Brain microvascular endothelial cell (primary cell): ENCODE measurements at places on chromosomes 7 and 10.

- DNase-seq, result no peak
These were observed 276.6 kb upstream of the GALNT17 start for GRCh38 chr7:70855373-70855772.

- DNase-seq, result no peak
These were observed 203.0 kb downstream of the KCND2 start for GRCh38 chr7:120475994-120476393.

GRCh38 chr10:282294-283139, 147.3 kb downstream of the ZMYND11 start:
- no peak for DNase-seq

DNA sequence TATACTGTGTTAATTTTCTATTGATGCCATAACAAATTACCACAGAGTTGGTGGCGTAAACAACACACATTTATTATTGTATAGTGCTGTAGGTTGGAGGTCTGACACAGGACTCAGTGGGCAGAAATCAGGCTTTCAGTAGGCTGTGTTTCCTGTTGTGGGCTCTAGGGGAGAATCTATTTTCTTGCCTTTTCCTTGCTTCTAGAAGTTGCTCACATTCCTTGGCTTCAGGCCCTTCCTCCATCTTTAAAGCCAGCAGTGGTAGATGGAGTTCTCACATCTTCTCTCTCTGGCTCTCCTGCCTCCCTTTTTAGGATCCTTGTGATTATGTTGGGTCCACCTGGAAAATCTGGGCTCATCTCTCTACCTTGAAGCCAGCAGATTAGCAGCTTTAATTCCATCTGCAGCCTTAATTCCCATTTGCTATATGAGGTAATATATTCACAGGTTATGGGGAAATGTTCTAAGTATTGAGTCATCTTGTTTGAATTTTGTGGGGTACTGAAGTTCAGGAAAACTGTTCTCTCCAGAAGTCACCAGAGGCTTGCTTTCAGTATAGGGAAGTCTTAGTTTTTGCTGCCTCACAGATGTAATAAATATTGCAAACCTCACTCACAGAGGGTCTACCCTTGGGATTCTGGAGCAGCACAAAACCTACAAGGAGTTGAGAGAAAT, 38.9 kb downstream of the CCNY start:
- DNase-seq, result no peak

DNA sequence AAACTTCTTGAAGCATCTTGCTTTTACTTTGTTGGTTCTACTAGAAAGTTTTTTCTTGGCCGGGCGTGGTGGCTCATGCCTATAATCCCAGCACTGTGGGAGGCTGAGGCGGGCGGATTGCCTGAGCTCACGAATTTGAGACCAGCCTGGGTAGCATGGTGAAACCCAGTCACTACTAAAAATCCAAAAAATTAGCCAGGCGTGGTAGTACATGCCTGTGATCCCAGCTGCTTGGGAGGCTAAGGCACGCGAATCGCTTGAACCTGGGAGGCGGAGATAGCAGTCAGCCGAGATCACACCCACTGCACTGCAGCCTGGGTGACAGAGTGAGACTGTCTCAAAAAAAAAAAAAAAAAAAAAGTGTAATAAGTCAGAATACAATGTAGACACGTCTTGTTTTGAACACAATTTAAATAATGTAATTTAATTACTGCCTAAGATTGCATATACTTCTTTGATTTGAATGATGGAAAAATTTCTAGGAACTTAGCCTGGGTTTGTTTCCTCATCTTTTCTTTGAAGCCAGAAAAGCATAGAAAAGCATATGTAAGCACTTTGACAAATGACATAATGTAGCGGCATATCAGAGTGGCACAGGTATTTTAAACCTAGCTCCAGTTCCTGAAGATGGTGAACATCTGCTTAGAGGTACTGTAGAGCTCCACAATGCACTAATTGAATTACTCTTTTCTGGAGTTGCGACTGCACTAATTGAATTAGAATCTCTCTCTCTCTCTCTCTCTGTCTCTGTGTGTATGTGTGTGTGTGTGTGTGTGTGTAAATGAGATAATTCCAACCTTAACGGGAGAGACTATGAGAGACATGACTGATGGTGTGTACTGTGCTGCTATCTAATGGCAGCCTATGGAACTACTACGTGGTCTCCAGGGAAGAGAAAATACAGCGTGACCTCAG, 87.8 kb downstream of the BTRC start:
- DNase-seq, result peak; percentile 74

GRCh38 chr7:122724366-122724765, 21.6 kb upstream of the RNF148 start:
- no peak for DNase-seq

GRCh38 chr10:89183571-89183970, 23.5 kb downstream of the CH25H start:
- DNase-seq, result no peak

- no peak for DNase-seq
These were observed 51.8 kb downstream of the XPNPEP1 start for GRCh38 chr10:109871476-109871875.

DNA sequence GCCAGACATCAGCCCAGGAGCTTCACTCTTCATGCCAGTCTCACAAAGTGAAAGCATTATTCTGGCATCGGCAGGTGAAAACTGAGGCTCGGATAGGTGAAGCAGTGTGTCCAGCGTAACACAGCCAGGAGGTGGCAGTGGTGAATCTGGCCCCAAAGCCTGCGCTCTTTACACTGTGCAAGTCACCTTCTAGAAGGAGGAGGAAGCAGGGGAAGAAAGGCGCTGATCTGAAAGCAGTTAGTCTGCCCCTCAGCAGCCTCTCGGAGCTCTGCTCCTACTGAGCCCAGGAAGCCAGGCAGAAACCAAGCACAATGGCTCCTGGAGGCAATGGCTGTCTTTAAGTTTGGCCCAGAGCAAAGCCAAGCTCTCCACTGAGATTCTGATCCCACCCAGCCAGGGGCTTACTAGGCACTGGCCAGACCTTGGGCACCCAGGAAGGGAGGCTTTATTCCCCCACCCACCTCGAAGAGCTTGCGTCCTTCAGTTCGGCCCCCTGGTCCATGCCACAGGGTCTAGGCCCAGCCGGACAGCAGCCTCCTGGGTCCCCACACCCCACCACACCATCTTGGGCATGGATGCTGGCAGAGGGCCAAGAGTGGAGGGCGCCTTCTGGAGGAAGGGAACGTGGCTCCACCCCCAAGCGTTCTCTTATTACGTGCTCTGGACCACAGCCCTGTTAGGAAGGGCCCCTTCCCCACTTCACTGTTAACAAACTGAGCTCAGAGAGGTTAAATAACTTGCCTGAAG, 104.5 kb downstream of the GRID1 start:
- no peak for DNase-seq

- no peak for DNase-seq
These were observed 5.2 kb downstream of the HMX3 start for GRCh38 chr10:123140983-123141390.

DNA sequence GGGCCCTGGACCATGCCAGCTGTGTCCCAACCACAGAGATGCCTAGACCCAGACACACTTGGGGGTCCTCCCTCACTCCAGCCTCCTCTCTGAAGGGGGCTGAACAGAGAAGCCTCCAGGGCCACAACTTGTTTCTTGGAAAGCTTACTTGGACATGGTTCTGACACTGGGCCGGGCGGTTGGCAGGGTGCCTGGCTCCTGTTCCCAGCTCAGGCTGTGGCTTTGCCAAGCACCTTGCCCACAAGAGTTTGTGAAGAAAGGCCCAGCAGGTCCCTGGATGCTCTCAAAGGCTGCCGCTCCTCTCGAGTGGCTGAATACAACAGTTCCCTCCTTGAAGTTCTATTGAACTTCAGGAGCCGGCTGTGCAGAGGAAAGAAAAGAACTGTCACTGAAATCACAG, 181.6 kb downstream of the PTPN20 start:
- no peak for DNase-seq

DNA sequence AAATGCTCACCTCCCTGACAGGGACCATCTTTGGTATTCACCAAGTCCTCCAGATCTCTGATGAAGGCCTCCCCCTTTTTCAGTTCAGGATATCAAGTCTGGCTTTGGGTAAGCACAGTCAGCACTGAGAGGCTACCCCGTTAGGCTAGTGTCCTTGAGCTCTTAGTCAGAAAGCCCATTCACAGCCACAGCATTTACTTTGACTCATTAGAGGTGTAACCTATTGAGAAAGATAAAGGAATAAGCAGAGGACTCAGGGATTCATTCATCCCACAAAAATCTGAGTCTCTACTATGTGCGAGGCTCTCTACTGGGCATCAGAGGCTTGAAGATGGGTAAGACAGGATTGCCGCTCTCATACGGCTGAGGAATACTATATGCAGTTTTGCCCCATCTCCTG, 14.0 kb upstream of the RAMP3 start:
- DNase-seq, result peak; percentile 34

GRCh38 chr10:122126763-122127659, 138.0 kb downstream of the TACC2 start:
- peak; percentile 89 for DNase-seq

- DNase-seq, result no peak
These were observed 12.2 kb upstream of the LGI1 start for GRCh38 chr10:93745408-93746065.

- DNase-seq, result no peak
These were observed 122.7 kb downstream of the TRRAP start for GRCh38 chr7:99000904-99001465.

DNA sequence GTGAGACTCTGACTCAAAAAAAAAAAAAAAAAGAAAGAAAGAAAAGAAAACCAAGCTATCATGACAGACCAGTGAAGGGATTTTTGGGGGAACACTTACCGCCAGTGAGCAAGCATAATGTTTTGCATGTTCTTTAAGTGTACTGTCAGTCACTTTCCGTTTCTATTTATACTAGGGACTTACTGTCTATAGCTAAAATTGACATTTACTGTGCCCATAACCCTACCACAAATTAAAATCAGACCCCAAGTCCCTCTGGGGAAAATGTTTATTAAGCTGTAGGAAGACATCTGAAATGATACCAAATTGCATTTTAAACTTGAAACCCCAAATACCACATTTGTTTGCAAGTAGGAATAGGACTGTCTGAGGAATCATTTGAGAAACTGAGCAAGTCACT, 252.8 kb downstream of the TRIL start:
- no peak for DNase-seq

DNA sequence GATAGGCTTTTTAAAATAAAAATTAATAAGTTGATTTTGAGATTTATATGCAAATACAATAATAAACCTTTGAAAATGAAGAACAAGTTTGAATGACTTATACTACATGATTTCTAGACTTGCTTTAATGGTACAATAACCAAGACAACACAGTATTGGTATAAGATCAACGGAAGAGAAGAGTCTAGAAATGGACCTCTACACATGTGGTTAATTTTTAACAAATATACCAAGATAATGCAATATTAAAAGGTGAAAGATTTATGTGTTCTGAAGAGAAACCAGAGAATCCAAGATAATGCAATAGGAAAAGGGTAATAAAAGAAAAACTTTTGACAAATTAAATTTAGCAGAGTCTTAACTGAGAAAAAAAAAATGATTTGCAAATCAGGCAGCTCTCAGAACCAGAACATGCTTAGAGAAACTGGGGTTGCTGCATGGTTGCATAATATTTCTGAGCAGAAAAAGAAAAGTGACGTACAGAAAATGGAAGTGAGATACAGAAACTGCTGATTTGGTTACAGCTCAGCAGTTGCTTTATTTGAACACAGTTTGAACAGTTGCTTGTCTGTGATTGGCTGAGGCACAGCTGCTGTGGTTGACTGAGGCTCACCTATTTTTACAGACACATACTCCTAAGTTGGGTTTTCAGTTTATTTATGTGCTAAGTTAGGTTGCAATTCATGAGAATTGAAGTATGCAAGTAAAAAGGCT, 365.9 kb downstream of the CRPPA start:
- no peak for DNase-seq

- no peak for DNase-seq
These were observed 50.0 kb downstream of the SPAM1 start for GRCh38 chr7:123975084-123975483.

DNA sequence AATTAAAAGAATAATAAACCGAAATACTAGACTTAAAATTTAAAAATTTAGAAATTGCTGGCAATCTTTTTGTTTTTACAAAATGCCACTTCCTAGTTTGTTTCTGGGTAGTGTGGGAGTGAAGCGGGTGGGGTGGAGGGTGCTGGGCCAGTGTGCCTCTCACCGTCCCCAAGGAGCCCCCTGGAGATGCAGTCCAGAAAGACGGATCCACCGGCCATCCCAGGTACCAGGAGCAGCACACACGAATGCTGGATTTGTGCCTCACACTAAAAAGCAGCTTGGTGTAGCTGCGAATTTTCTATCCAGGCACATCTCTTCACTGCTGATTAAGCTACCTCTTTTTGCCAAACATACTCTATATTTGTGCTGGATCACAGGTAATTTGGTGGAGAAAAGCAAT, 618.1 kb downstream of the DNAJB6 start:
- no peak for DNase-seq

- no peak for DNase-seq
These were observed 8.0 kb upstream of the RAMP3 start for GRCh38 chr7:45149606-45150005.

GRCh38 chr10:34320265-34320664, 494.8 kb downstream of the PARD3 start:
- DNase-seq, result no peak

GRCh38 chr7:79822620-79823240, 311.9 kb upstream of the GNAI1 start:
- DNase-seq, result no peak

- DNase-seq, result no peak
These were observed 70.0 kb upstream of the PHYHIPL start for GRCh38 chr10:59106441-59106840.

DNA sequence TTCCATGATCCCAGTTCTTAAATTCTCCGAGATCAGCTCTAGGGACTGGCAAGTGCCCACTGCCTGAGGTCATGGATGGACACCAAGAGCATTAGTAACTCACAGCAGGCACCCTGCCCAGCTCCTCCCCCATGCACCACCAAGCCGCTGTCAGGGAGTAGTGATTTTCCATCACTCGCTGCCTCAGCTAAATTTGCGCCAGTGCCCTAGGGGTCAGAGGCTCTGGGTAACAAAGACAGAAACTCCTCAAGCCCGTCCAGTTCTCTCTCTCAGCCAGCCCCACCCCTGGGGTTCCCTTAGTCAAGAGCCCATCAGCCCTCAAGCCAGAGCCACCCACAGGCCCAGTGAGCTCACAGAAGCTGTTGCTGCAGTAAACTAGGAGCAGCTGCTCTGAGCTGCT, 30.0 kb downstream of the PAX2 start:
- no peak for DNase-seq

DNA sequence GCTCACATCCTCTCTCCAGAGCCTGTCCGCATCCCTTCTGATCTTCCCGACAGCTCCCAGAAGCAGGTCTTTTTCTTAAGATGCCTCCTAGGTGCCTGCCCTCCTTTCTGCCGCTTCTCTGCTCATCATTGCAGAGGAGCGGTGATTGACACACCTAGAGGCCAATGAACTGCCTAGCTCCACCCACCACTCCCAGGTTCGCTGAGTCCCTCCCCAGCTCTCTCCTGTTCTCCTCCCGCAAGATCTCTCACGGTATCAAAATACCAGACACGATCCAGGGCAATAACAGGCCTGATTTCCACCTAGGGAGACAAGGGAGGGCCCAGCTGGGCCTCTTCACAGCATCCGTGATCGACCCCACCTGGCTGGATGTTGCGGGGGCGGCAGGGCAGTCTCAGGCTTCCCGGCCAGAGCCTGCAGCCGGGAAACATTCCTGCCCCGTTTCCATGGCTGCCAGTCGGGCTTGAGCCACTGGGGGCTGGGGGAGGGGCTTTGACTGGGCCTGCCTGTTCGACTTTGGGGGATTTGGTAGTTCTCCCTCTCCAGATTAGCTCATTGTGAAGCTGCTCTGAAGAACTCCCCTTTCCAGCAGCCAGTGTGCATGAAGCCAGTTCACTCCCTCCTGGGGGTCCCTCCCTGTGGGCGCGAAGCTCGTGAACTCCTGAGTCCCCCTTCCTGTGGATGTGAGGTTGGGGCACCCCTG, 373.5 kb downstream of the RPS24 start:
- peak; percentile 94 for DNase-seq
